ENCODE measurements at places on chromosomes 5 and 9.

GRCh38 chr9:133334161-133334560 lies 1.8 kb downstream of the SURF6 start:
- no peak for DNase-seq

DNA sequence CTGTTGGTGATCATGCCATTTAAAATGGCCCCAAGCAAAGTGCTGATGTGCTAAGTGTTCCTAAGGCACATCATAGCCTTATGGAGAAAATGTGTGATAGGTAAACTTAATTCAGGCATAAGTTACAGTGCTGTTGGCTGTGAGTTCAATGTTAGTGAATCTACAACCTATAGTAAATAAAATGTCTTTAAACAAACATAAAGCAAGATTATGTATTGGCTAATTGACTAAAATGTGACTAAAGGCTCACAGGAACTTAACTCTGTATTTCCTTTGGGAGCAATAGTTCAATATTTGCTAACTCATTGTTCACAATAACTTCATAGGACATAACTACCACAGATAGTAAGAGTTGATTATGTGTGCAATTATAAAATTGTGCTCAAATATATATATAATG lies 49.4 kb upstream of the LRRC19 start:
- no peak for DNase-seq

DNA sequence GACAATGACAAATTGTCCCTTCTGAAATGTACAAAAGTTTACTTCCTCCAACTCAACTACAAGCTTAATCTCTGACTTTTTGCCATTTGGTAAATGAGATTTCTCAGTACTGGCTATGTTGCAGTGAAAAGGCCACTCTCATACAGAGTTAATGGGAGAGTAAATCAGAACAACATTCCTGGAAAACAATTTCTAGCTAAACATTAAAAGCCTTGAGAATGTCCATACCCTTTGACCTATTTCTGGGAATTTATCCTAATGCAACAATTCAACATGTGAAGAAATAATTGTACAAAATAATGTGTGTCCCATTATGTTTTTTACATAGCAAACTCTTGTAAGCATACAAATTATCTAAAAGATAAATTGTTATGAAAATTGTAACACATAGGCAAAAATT lies 56.3 kb upstream of the SPEF2 start:
- DNase-seq = no peak

DNA sequence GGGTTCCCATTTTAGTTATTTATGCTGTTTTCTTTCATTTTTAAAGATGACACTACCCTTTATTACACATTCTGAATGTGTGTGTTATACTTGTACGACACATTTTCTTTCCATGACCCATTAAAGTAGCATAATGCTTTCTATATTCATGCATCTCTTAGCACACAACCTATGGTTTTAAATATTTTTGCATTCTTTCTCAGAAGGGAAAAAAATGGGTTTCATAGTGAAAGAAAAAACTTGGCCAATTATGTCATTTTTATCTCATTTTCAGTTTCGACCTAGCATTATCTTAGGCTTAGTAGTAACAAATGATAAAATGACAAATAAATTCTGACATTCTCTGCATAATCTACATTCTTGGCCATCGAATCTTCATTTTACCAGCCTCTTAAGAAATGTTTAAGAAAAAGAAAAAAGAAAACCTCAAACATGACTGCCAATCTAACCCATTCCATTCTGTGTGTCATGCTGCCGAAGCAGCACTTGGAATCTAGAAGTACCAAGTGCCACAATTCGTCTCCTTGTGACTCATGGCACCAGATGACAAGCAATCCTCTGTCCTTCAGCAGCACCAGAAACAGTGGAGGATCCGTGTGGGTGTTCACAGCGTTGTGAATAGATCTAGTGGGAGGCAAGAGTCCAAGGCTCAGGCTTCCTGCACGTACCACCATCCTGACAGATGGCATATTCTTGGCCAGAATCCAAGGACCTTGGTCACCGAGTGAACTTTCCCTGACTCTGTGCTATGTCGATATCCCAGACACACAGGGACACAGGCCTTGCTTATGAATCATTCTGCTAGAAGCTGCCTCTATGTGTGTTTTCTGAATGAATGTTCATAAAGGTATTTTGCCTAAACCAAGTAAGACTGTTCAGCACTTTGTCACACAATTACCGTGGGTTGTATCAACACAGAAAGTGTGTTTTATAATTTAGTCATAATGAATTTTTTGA lies 502.7 kb downstream of the NR2F1-AS1 start:
- DNase-seq = no peak

DNA sequence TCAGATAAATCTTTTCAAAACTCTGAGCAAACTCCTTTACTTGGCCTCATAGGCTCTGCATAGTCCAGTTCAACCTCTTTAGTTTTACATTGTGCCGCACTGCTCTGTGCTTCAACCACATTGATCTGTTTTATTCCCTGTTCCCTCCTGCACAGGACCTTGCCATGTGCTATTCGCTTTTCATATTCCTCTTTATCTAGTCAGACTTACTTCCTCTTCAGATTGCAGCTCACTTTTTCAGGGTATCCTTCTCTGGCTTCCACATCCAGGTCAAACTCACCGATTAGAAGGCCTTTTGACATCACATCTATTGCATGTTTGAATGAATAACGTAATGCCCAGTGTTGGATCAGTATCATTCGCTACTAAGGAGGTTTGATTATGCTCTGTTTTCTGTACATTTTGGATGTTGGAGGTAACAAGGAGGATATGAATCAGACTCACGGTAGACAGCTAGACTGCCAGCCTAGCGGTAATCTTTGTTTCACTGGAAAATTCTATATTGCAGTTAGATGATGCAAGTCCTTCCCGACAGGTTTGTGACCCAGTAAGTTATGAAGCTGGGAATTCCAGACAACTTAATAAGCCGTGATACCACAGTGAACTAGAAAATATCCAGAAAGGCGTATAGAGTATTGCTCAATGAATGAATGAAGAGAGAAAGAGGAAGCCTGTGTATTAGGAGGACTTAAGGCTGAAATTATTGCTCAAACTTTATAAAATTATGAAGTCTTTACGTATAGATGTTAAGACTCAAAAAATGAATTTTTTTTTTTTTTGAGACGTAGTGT lies 65.7 kb downstream of the IQGAP2 start:
- DNase-seq = no peak

GRCh38 chr5:33659526-33660169 lies 218.9 kb downstream of the TARS1 start:
- DNase-seq = no peak

DNA sequence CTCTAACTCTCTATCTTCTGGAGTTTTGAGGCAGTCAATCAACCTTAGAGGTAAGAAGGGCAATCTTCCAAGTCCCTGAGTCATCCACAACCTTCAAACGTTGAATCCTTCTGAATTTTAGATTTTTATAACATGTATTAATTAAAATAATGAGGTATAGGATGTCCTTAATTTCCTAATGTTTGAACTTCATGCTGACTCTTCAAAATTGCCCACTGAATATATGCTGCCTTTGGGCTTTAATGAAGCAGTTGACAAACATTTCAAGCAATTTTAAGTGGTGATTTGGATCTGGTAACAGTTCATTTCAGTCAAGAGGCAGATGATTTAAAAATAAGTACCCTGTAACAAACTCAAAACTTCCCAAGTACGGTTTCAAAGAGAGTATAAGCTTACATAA lies 26.0 kb downstream of the ERP44 start:
- no peak for DNase-seq

GRCh38 chr5:90930756-90931431 lies 372.3 kb downstream of the ADGRV1 start:
- no peak for DNase-seq

DNA sequence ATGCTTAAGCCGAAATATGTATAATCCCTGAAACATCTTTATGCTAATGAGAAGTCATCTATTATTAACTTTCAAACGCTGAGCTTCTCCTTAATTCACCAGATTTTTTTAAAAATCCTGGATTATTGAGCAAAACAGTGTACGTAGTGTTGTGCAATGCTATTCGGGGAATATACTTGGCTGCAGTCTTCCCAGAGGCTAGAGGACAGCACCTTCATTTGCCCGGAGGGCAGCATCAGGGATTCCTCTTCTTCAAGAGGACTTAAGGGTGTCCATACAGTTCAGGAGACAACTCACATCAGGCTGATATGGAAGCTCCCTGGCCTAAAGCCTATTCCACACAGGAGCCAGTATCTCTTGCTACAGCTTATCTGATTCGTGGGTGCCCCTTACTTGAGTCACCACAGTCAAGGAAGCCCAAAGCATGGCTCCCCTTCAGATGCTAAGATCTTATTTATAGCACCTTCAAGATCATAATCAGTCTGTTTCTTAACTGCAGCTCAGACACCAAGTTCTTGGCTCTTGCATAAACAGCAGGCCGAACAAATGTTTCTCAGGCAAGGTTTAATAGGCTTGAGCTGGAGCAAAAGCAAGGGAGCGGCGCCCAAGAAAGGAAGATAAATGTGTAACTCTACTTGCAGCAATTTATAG lies 29.4 kb downstream of the NUTM2F start:
- no peak for DNase-seq

GRCh38 chr9:89418474-89418845 lies 79.5 kb downstream of the SEMA4D start:
- DNase-seq = no peak

DNA sequence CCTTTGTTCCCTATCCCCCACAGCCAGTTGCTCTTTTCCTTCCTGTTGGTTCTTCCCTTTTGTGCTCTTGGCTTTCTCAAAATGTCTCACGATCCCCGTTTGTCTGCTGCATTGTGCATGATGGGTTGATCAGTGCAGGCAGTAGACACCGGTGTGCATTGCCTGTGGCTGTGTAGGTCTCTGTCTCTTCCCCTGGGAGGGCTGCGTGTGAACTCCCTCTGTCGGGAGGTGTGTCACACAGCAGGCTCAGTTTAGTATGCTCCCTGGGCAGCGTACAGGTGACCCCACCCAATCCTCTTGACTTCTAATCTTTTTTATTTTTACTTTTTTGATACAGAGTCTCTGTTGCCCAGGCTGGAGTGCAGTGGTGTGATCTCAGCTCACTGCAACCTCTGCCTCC lies 265.3 kb downstream of the FSTL4 start:
- no peak for DNase-seq

DNA sequence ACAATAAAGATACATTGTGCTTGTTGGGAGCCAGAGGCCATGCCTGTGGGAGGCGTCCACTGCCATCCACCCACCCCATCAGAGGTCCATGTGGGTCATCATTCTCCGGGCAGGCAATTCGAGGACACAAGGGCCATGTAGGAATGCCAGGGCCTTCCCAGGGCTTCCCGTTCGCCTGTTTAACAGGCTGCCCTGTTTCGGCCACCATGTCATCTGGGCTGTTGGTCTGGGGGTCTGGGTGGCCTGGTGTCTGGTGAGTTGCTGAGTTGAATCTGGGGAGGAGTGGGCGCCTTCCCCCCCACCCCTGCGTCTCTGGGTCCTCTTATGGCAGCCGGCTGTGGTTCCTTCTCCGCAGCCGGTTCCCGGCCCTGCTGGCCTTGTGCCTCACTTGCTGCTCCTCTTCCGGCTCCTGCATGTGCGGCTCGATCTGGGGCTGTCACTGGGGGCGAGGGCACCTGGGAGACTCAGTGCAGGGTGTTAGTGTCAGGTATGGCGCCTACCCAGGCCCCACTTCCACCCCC lies 117.4 kb downstream of the WNK2 start:
- DNase-seq = no peak

- no peak for DNase-seq
Measured at GRCh38 chr5:73783828-73784227, 157.8 kb downstream of the ARHGEF28 start.

DNA sequence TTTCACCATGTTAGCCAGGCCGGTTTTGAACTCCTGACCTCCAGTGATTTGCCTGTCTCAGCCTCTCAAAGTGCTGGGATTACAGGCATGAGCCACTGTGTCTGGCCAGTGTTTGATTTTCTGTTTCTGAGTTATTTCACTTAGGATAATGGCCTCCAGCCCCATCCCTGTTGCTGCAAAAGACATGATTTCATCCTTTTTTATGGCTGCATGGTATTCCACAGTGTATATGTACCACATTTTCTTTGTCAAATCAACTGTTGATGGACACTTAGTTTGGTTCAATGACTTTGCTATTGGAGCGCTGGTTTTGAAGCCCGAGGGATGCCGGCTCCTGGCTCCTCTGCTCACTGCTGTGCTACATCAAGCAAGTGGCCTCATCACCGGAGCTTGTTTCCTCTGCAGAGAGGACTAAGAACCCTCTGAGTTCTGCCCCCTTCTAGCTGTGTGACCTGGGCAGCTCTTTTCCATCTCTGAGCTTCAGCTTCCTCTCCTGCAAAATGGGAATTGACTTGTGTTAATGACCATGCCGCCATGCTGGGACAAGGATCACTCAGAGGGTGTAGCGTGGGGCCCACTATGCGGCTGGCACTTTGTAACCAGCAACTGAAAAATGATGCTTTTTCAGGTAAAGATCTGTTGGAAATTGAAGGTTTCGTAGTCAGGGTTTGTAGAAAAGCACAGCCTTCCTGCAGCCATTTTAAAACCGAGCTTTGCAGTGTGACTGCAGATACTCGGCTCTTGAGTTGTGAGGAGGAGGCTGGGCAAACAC lies 4.6 kb upstream of the NEURL1B start:
- no peak for DNase-seq

DNA sequence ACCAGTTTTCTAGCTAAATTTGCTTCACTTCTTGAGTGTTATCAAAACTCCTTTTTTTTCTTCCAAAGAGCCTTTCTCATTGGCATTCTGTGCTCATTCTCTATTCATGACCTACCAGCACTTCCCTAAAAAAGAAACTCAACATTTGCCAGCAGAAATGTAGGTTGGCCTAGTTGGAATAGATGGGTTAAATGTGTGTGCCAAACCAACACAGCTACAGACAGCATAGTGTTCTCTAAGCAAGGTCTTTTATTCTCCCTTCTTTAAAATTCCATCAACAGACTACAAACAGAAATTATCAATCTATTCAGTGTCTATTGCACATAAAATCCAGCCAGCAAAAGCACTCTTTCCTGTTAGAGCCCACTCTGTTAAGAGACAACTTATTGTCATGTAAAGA lies 255.8 kb upstream of the PUM3 start:
- no peak for DNase-seq

DNA sequence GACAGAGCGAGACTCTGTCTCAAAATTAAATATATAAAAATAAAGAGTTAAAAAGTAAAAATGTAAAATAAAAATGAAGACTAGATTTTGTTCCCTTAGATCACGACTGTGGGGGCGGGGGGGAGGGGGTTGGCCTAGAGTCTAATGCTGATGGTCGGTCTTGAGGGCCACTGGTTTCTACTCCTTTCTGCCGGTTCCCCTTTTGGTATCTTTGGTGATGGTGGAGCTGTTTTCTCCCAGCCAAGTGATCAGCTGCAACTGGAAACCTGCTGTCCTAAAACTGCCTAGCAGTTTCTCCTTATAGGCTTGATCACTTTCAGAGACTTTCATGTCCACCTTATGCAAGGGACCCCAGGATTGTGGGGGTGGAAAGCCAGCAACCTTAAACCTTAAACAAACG lies 1.1 kb downstream of the SRD5A1 start:
- no peak for DNase-seq

DNA sequence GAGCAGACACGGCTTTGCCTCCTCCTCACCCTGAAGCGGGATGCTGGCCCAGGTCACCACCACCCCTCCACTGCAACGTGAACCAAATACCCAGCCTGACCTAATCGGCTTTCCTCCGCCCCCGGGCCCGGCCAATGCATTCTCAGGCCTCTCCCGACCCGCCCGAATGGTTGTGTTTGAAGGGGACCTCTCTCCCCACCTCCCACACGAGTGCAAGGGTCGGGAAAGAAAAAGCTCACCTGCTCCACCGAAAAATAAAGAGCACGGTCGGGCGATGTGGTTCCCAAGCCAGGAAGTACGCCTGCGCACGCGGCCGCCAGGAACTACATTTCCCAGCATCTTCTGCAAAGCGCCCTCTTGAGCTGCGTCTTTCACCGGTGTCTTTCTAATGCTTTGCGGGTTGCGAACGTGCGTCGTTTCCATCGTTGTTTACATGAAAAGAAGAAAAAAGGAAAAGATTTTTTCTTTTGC lies at the start of gene ZNF883:
TSS of gene ZNF883 (minus strand) at position 282 of the 471 bp plus-strand sequence.
- DNase-seq = peak; percentile 2

GRCh38 chr9:108802967-108803366 lies 52.8 kb downstream of the ACTL7B start:
- DNase-seq = no peak

Measured in NCI-H187 treated with DMSO at 0.1 percent for 48 hours (cell line).